Head of caudate nucleus (tissue), 42 donors: ENCODE measurements at places on chromosomes 6 and 20.

DNA sequence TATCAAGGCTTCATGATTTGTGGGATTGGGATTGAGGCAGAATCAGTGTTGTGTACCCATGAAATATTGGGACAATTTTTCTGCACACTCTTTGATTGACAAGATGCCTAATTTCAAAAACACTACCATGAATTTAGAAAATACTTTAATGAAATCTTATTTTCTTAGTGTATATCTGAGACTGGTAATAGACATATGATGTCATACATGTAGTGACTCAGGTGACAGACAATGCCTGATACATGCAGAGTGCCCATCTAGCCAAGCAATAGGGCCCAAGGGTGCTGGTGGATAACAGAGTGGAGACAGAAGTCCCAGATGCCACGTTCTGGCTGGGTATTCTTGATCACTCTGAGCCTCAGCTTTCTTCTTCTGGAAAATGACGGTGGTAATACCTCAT is 279.6 kb upstream of the ARID1B start:
- DNase-seq: no peak

DNA sequence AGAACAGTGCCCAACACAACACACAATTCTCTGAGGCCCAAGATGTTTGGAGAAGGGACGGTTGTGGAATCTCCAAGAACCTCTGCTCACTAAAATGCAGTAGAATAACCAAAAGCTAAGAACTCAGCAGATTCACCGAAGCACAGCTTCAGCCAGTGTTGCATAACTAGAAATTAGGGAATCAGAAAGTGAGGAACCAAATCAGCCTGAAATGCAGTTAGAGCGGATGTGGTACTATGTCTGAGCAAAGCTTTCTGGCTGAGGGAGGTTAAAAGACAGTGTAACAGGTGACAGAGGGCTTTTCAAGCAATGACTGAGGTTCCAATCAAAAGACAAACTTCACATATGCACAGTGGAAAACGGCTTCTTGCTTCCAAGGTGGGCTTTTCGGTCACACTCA is 197.9 kb upstream of the KCNK16 start:
- DNase-seq: no peak

GRCh38 chr20:49866051-49866450 is 49.3 kb downstream of the SPATA2 start:
- DNase-seq: no peak

- peak; percentile 53 for DNase-seq
These were observed 125.3 kb downstream of the ANKS1A start for GRCh38 chr6:35014341-35014740.

GRCh38 chr6:38306931-38307330 is 332.8 kb downstream of the BTBD9 start:
- no peak for DNase-seq

GRCh38 chr6:155328539-155329459 is 14.5 kb upstream of the TFB1M start:
- no peak for DNase-seq

GRCh38 chr6:115319823-115320222 is 740.9 kb downstream of the FRK start:
- no peak for DNase-seq

GRCh38 chr6:28353981-28354676 is 4.4 kb downstream of the ZKSCAN3 start:
- DNase-seq: peak; percentile 39
